ENCODE measurements at places on chromosomes 4 and X. TPM values are rescaled to one million over a fixed set of nuclear protein-coding genes. Genes with fewer than 3 reads are reported as not detected.

DNA sequence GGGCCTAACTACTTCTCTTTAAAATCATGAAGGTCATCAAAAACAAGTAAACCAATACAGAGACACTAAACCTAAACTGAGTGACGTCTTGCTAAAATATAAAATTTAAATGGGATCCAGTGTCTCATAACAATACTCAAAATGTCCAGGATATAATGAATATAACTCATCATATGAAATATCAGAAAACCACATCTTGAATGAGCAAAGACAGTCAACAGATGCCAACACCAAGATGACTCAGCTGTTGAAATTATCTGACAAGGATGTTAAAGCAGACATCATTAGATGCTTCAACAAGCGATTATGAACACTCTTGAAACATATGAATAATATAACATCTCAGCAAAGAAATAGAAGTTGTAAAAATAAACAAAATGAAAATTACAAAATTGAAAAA lies 8.3 kb downstream of the NAP1L2 start:
- H3K4me3 ChIP-seq, result no peak overlapping the region
- H3K36me3 ChIP-seq, result no peaks in the 10 kb centered on the region
- H3K27ac ChIP-seq, result no peak overlapping the region
- H3K4me1 ChIP-seq, result no peaks in the 10 kb centered on the region

Gene CT45A2
- total RNA-seq, result not detected

Gene PDLIM3
- 42.0 TPM for total RNA-seq

Gene PTCHD1
- 0.28 TPM for total RNA-seq

- no peak for DNase-seq
- H3K27ac ChIP-seq, result no peak overlapping the region
- H3K36me3 ChIP-seq, result no peaks in the 10 kb centered on the region
- peaks cover 19% of the 10 kb centered on the region for H3K4me1 ChIP-seq
- H3K4me3 ChIP-seq, result no peak overlapping the region
These were observed 51.7 kb upstream of the C1QTNF7 start for GRCh38 chr4:15376145-15376544.

DNA sequence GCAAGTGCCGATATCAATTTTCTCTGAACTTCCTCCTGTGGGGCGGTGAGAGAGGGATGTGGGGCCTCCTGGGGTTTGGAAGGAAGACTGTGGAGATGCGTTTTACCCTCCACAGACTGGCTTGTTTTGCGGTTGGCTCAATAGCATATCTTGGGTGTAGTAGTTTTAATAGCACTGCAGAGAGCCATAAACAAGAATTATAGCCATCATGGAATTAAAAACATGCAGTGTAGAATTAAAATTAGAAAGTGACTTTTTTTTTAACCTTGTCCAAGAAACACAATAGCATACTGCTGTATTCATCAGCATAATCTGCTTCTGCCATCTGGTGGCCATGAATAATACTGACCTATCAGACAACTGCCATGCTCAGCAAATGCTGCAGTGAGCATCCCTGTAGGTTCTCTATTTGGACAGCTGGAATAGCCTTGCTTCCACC lies 47.3 kb upstream of the SCML1 start:
- DNase-seq, result peak; percentile 77
- H3K4me3 ChIP-seq, result no peak overlapping the region
- H3K36me3 ChIP-seq, result no peaks in the 10 kb centered on the region
- H3K4me1 ChIP-seq, result no peaks in the 10 kb centered on the region

DNA sequence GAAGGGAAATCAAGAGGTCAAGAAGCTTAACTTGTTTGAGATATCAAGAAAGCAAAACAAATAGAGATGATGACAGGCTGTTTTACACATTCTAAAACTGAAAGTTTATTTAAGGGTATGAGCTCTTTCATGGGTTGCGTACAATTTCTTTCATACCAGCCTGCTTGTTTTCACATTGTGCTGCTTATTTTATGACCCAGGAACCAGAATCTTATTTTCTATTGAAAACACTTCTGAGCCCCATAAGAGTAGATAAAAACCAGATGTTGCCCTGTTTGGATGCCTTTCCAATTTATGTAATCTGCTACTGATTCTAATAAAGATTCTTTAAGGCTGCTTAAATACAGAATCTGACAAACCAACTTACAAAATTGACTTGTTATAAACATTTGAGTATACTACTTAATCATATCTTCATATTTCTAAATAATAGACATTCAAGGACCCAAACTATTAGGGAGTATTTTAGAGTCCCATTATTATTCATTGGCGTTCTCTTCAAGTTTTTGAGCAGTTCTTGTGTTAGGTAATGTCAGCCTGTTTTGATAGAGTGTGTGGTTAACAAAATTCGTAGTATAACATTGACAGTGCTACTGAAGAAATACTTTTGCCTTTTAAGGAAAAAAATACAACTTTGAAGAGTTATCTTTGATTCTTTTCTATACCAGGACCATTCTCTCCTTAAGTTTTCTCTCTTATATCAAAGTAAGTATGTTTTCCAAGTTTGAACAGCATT lies 74.4 kb downstream of the PDLIM5 start:
- no peak for DNase-seq
- no peak overlapping the region for H3K27ac ChIP-seq
- H3K4me3 ChIP-seq, result no peak overlapping the region
- H3K4me1 ChIP-seq, result peaks cover 15% of the 10 kb centered on the region
- H3K36me3 ChIP-seq, result no peaks in the 10 kb centered on the region
- no peaks in the 10 kb centered on the region for H3K27me3 ChIP-seq

Gene ARHGAP4
- 34.2 TPM for total RNA-seq

DNA sequence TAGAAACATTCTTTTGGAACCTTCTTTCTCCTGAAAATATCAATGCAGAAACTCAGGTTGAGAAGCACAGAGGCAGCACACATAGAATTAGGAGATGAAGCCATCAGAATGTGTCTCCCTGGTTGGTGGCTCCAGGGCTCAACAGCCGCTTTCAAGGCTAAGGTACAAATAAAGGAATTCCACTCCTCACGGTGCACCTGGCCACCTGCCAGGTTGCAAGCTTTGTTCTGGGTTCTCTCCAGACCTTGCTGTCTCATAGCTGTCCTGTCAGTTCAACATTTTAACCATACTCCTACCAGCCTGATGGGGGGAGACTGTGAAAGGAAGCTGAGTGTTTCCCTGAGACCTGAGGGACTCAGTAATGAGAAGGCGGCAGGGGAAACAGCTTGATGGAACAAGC lies 96.3 kb upstream of the HPF1 start:
- no peak overlapping the region for H3K4me3 ChIP-seq
- no peaks in the 10 kb centered on the region for H3K4me1 ChIP-seq
- no peak overlapping the region for H3K27ac ChIP-seq
- peak; percentile 6 for DNase-seq

DNA sequence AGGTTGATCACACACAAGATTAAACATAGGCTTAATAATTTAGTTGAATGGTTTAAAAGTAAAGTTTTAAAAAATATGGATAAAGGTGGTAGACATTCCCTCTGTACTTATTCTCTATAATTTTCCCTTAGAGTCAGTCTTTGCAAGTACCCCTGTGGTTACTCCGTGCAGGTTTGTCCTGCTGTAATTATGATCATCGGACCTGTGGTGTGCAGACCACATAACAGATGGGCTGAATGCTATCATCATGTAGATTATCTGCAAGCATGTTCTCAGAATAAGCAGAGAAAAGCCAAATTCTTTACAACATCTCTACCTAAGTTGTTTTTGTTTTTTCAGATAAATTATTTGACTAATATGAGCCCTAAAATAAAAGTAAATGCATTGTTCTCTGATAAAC lies 146.8 kb downstream of the FSTL5 start:
- H3K4me1 ChIP-seq, result no peaks in the 10 kb centered on the region
- no peaks in the 10 kb centered on the region for H3K27me3 ChIP-seq
- H3K27ac ChIP-seq, result no peak overlapping the region
- no peak overlapping the region for H3K4me3 ChIP-seq
- no peak for DNase-seq
- H3K36me3 ChIP-seq, result no peaks in the 10 kb centered on the region

Gene ADH1B
- 364 TPM for total RNA-seq

DNA sequence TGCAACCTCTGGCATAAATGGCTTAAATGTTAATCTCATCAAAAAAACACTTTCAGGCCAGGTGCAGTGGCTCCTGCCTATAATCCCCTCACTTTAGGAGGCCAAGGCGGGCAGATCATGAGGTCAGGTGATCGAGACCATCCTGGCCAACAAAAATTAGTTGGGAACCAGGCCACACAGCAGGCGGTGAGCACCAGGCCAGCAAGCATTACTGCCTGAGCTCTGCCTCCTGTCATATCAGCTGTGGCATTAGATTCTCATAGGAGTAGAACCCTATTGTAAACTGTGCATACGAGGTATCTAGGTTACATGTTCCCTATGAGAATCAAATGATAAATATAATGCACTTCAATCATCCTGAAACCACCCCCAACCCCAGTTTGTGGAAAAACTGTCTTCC lies 125.8 kb downstream of the LRBA start:
- H3K36me3 ChIP-seq, result no peaks in the 10 kb centered on the region
- no peak for DNase-seq
- no peak overlapping the region for H3K27ac ChIP-seq
- no peaks in the 10 kb centered on the region for H3K4me1 ChIP-seq
- H3K27me3 ChIP-seq, result no peaks in the 10 kb centered on the region

Gene PAPSS1
- total RNA-seq, result 50.7 TPM

DNA sequence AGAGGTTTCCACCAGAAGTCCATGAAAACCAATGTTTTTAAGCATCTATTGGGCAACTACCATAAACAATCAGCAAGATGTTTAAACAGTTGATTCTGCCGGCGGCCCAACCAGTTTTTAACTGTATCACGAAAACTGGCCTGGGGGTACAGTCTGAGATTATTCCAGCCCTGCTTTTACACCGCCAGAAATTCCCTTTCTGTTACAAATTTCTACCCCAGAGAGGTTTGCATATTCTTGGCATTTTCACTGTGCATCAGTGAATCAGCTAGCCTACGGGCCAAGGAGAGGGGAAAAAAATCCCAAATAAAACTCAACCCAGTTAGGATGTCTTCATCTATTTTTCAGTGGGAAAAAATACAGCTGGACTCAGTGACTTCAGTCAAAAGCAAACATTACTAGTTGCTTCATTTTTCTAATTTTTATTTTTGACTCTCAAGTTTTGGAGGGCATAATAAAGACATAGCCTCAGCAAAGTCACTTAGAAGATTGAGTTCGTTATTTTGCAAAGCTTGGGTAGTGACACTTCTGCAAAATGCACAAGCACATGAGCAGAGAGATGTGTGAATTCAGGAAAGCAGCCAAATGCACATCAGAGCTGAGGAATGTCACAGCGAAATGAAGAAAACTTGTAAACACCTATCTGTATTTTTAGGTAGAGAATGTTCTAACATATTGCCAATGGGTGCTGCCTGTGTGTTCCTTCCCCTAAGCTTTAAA lies 167.8 kb upstream of the GK2 start:
- H3K27ac ChIP-seq, result no peak overlapping the region
- H3K4me1 ChIP-seq, result no peaks in the 10 kb centered on the region
- H3K27me3 ChIP-seq, result no peaks in the 10 kb centered on the region
- H3K36me3 ChIP-seq, result no peaks in the 10 kb centered on the region
- DNase-seq, result no peak

Gene LGI2
- total RNA-seq, result 1.1 TPM
